ENCODE measurements at places on chromosomes 3 and 15.

GRCh38 chr3:55906896-55907295 is 419.8 kb upstream of the WNT5A start:
- DNase-seq = no peak

DNA sequence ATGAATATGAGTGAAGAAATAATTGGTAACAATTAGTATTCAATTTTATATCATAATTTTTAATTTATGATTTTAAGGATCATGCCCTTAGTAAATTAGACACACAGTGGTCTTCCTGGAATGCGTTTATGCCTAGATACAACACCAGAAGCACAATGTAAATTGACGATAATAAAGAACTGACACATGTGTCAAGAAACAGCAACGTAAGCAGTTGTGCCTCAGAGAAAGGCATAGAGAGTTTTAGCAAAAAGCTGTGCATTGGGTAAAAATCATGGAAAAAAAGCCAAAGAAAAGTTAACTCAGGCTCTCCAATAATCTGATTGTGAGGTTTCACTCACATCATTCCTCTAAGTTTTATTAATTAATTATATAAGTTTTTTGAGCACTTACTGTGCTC is 37.0 kb upstream of the CNTN6 start:
- DNase-seq = no peak

DNA sequence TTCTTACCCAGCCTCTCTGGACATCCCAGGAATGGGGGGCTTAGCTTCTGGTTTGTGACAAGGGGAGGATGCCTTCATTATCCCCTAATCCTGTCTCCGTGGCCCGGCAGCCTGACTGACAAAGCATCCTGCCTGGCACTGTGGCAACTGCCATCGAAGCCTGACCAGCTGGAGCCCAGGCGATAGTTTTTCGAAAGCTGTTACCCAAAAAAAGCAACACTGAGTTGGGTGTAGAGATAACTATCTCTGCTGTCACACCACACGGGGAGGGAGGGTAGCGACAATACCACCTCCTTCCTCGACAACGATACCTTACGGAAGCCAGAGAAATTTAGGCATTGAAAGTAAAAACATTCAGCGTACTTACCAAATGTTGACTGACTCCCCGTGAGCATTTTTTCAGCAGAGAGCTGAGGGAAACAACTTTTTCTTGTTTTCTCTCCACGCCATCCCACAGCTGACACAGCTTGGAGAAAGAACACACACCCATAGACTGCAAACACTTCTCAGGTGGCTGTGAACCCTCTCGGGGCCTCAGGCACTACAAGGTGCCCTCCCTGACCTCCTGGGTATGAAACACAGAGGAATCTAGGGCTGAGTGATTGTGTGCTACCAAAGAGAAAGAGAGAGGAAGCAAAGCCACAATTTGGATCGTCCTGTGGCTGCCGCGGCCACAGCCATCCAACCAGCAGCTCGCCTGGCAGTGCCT is 361.9 kb upstream of the ICE2 start:
- no peak for DNase-seq

- no peak for DNase-seq
Observed at GRCh38 chr3:184460276-184460675, 80.4 kb downstream of the CHRD start.

DNA sequence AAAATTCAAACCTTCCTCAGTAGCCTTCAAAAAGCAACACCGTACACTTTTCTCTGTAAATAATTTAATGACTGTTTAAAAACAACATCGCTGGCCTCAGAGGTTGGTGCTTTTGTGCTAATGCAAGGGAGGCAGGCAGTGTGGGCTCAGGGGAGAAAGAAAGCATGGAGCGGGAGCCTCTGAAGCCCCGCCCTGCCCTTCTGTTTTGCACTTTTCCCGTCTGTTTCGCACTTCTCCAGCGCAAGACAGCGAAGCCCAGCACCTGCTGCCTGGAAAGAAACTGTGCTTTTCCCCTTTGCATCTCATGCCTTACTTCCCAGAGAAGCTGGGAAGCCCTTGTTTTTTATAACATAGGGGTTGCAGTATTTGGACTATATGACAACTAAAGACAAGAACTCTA is 23.1 kb downstream of the TRPM1 start:
- no peak for DNase-seq

- DNase-seq = no peak
Observed at GRCh38 chr3:149042789-149043386, 43.4 kb downstream of the HLTF start.

Measured in AG09319 (cell line).